Activated CD4-positive, alpha-beta T cell treated with anti-CD3 and anti-CD28 coated beads for 36 hours (primary cell): ENCODE measurements at places on chromosomes 5 and 9. TPM values are rescaled to one million over a fixed set of nuclear protein-coding genes. Genes with fewer than 3 reads are reported as not detected.

Gene ANGPTL2
- total RNA-seq = not detected

Gene FRMD3
- 0.46 TPM for total RNA-seq

Gene GADD45G
- total RNA-seq = 1.6 TPM

Gene ARHGEF28
- 0.02 TPM for total RNA-seq

Gene RGS7BP
- total RNA-seq = not detected

GRCh38 chr5:77012601-77013000 lies 17.6 kb upstream of the AGGF1 start:
- H3K36me3 ChIP-seq = no peaks in the 10 kb centered on the region
- H3K27ac ChIP-seq = no peak overlapping the region
- H3K4me1 ChIP-seq = no peaks in the 10 kb centered on the region
- H3K27me3 ChIP-seq = peaks cover 10% of the 10 kb centered on the region
- no peak overlapping the region for H3K4me3 ChIP-seq

GRCh38 chr9:18365651-18366050 lies 108.3 kb upstream of the ADAMTSL1 start:
- no peaks in the 10 kb centered on the region for H3K36me3 ChIP-seq
- peaks cover 3% of the 10 kb centered on the region for H3K27me3 ChIP-seq
- H3K4me3 ChIP-seq = no peak overlapping the region

DNA sequence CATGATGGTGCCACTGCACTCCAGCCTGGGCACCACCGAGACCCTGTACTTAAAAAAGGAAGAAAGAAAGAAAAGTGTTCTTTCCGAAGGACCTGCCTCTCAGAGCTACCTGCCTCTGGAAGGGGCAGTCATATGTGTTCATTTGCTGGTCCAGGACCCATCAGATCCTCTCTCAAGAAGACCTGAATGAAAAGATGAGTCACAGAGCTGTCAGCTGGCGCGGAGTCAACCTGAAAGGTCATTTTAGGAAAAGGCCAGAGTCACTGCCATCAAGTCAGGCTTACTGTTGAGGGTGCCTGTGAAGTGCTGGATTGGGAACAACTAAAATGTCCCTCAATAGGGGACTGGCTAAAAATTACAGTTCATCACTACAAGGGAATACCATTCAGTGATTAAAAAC lies 14.9 kb upstream of the HRH2 start:
- no peaks in the 10 kb centered on the region for H3K27me3 ChIP-seq
- no peak overlapping the region for H3K27ac ChIP-seq
- H3K36me3 ChIP-seq = no peaks in the 10 kb centered on the region
- peak; percentile 43 for DNase-seq
- no peak overlapping the region for H3K4me3 ChIP-seq
- peaks cover 40% of the 10 kb centered on the region for H3K4me1 ChIP-seq

DNA sequence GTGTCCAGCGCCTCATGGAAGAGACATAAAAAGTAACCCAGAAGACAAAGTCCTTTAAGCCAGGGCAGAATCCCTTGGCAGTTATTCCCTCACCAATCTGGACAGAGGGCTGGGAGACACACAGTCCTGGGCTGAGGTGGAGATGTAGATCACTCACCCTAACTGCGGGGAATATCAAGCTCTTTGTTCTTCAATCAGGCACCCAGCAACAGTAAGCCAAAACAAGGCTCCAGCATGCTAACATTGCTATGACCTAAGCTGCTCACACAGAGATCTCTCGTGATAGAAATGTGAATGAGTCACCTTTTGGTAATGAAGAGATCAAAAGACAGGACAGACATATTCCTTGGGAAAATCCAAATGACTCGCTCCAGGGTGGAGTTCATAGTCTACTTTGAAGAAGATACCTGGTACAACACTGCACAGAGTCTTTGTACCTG lies 101.3 kb downstream of the FBN2 start:
- no peaks in the 10 kb centered on the region for H3K4me1 ChIP-seq
- H3K27ac ChIP-seq = no peak overlapping the region
- no peak for DNase-seq
- H3K36me3 ChIP-seq = no peaks in the 10 kb centered on the region
- H3K27me3 ChIP-seq = no peaks in the 10 kb centered on the region

DNA sequence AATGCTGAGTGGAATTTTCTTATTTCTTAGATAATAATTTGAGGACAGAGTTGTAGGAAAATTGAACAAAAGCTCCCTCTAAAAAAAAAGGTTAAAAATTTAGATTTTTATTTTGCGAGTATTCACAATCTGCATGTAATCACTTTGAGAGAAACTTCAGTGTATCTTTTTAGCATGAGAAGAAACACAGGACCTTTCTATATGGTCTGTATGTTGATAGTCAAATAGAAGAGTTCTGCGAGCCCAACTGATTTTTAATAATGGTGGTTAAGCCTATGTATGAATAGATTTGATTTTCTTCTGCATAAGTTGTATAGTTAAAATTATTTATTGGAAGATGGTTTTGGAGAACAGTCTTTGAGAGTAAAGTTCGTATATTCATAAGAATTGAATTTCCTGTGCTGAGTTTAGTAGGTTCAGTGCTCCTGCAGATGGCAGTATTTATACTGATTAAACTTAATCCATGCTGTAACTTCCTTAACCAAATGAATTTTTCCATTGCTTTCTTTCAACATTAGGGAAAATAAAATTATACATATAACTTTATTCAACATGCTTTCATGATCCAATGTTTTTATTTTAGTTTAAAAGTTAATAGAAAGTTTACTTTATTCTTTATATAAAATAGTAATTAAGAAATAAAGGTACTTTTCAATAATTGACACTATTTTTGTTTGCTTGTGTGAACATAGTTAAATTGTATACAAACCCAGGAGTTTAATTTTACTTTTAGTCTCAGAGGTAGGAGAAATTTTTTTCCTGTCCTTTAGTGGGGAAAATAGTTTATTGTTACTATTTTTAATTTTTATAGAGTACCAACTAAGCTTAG lies 19.6 kb downstream of the TCERG1 start:
- H3K4me1 ChIP-seq = peaks cover 16% of the 10 kb centered on the region
- H3K27ac ChIP-seq = no peak overlapping the region
- peaks cover 49% of the 10 kb centered on the region for H3K36me3 ChIP-seq
- no peak overlapping the region for H3K4me3 ChIP-seq
- H3K27me3 ChIP-seq = no peaks in the 10 kb centered on the region
- no peak for DNase-seq

DNA sequence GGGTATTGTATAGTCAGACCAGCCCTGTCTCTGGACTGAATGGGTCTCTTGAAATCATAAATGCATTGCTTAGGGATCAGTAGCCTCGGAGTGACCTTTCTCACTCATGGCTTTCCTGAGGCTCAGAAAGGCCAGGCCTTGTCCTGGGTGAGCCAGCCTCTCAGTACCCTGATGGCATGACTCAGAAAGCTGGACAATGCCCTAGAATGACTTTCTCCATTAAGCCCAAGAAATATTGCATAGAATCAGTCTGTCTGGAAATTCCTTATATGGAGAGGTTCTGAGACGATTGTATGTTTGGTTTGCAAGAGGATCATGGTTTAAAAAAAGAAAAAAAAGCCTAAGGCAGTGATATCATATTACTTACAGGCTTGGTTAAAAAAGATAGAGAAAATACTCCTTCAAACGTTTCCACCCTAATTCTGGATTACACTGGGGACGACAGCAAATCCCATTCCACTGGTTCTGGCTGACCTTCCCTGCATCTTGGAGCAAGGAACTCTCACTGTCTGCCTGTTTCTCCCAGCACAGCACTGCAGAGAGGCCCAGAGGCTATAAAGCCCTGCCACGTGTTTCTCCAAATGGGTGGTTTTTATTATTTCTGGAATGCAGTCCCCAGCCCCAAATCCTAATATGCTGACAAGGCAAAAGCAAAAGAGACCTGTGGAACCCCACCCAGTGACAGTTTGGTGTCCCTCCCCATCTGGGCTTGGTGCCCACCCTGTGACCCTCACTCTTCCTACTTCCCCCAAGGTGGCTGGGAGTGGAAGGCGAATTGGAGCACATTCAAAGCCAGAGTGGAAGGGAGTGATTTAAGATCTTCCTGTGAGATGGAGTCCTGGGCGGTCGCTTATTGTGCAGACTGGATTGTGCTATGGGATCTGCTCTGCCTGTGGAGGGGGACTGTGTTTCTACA lies 34.4 kb downstream of the MAP1B start:
- no peak for DNase-seq
- no peak overlapping the region for H3K27ac ChIP-seq
- peaks cover 15% of the 10 kb centered on the region for H3K4me1 ChIP-seq

DNA sequence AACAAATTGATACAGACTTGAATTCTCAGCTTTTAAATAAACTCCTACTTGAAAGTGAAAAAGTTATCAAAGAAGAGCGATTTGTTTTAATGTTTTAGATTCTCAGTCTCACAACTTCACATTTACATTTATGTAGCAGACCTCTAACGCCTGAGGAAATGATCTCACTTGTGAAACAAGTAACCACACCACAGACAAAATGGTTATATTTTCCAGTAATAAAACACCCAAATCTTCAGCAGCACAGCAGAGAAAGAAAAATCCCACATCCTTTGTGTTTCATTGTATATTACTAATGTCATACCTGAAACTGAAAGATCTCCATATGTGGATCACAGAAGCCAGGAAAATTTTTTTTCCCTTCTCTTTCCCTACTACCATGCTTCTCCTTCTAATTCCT lies 29.8 kb upstream of the GZMA start:
- peak overlapping the region; percentile 52 for H3K27ac ChIP-seq
- peak overlapping the region; percentile 23 for H3K4me3 ChIP-seq
- H3K27me3 ChIP-seq = peaks cover 2% of the 10 kb centered on the region

GRCh38 chr5:65101632-65102100 lies 332.9 kb downstream of the CWC27 start:
- no peaks in the 10 kb centered on the region for H3K36me3 ChIP-seq
- H3K27me3 ChIP-seq = peaks cover 6% of the 10 kb centered on the region
- peaks cover 30% of the 10 kb centered on the region for H3K4me1 ChIP-seq
- DNase-seq = no peak

DNA sequence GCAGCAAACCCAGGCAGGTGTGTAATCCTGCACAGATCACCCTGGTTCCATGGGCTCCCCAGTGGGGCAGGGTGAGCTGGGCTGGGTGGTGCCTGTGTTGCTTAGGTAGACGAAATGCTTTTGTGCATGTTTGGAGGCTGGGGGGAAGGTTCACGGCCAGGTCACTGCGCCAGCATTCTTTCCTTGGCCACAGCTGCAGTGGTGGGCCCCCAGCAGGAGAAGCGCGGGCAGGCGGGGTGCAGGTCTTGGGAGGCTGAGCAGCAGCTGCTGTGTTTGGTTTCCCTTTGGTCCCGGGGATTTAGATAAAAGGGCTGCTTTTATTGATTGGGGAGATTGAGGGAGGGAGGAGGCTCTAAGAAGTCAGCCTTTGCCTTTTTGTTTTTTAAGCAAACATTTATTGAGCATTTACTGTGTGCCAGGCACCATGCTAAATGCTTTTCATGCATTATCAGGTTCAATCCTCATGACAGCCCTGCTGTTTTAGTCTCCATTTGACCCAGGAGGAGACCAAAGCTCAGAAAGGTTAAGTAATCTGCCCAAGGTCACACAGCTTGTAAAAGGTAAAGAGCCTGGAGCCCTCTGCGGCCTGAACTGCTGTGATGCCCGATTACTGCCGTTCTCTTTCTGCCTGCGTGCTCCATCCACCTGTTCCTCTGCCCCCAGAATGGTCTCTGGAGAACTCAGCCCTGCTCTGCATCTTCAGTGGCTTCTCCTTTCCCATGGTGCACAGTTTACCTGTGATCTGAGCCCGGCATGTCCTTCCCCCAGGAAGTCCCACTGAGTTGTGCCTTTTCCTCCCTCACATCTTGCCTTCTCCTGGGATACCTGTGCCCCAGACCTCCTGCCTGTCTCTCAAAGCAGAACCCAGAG lies 94.4 kb downstream of the MACROH2A1 start:
- no peak for DNase-seq
- peaks cover 2% of the 10 kb centered on the region for H3K4me1 ChIP-seq
- no peak overlapping the region for H3K27ac ChIP-seq
- peaks cover 3% of the 10 kb centered on the region for H3K27me3 ChIP-seq

- no peaks in the 10 kb centered on the region for H3K4me1 ChIP-seq
- no peak for DNase-seq
- no peak overlapping the region for H3K27ac ChIP-seq
Measured at GRCh38 chr9:104269996-104270963, 176.2 kb downstream of the SMC2 start.

GRCh38 chr5:89556215-89556913 lies 673.4 kb upstream of the MEF2C start:
- peaks cover 2% of the 10 kb centered on the region for H3K27me3 ChIP-seq
- DNase-seq = no peak
- no peaks in the 10 kb centered on the region for H3K36me3 ChIP-seq
- no peak overlapping the region for H3K27ac ChIP-seq
- no peaks in the 10 kb centered on the region for H3K4me1 ChIP-seq

DNA sequence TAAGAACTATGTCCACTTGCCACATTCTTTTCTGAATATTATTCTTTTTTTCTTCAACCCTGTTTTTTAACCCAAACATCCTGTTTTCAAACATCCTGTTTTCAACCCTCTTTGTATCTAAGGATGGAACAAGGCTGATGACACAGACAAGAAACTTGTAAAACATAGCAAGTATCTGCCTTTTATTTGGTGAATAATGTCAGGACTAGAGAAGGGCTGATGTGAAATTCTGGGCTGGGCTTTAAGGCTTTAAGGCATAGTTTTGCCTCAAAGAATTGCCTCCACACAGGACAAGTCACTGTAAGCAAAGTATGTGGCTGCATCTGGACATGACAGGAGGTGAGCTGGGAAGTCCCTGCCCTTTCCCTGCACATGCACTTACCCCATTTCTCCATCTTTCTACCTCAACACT lies 42.5 kb upstream of the RIC1 start:
- peaks cover 59% of the 10 kb centered on the region for H3K4me1 ChIP-seq
- peak overlapping the region; percentile 92 for H3K27ac ChIP-seq
- peak overlapping the region; percentile 10 for H3K4me3 ChIP-seq

GRCh38 chr5:76495870-76496269 lies 92.8 kb downstream of the IQGAP2 start:
- no peak for DNase-seq
- peak overlapping the region; percentile 44 for H3K27ac ChIP-seq
- peaks cover 52% of the 10 kb centered on the region for H3K4me1 ChIP-seq
- H3K4me3 ChIP-seq = no peak overlapping the region

DNA sequence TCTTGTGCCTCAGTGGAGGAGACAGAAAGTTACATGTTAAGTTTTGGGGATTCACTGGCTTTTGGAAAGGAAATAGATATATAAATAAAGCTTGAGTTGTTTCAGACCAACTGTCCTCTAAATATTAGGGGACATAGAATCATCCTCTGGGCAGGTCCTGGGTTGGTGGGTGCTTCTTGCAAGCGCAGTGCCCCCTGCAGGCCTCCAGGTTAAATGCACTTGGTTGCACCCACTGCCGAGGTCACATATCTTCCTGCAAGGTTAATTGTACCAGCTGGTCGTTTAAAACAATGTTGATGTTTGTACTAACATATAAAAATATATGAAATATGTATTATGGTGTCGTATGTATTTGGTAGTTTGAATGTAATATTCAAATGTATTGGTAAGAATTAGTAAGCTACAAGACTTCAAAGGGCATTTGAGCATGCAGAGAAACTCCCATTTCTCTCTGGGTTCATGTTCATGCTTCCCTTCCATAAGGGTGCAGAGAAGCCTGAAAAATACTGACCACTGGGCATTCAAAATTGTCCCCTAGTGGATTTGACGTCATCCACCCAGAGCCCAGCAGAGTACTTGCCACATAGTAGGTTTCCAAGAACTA lies 87.0 kb downstream of the ZNF618 start:
- DNase-seq = peak; percentile 69
- H3K27me3 ChIP-seq = no peaks in the 10 kb centered on the region
- H3K27ac ChIP-seq = no peak overlapping the region
- no peak overlapping the region for H3K4me3 ChIP-seq
- H3K4me1 ChIP-seq = no peaks in the 10 kb centered on the region
